Trophoblast cell (in vitro differentiated cells and primary cell): ENCODE measurements at places on chromosomes 4 and X.
A peak's percentile ranks its signal among the peaks of the same experiment; 100 is the strongest.

- no peaks in the 10 kb centered on the region for H3K4me1 ChIP-seq
- no peak overlapping the region for H3K27ac ChIP-seq
- no peaks in the 10 kb centered on the region for H3K27me3 ChIP-seq
- no peak overlapping the region for H3K4me3 ChIP-seq
- DNase-seq = no peak
Observed at GRCh38 chr4:40348000-40348399, 12.9 kb downstream of the CHRNA9 start.

DNA sequence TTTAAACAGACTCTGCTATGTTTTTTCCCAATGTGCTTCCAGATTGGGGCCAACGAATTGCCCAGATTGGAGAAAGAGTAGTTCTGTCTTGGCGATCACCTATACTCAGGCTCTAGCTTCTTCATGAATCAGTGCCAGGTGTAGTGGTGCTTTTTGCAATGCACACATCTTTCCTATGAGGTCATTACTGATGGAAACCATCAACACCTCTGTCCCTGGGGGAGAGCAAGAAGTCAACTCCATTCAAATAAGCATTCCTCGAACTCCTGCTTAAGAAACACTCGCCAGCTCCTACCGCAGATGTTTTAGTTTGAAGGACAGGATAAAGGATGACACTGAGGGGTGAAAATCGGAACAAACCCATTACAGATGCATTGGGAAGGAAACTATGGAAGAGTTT is 156.5 kb upstream of the DKK2 start:
- no peaks in the 10 kb centered on the region for H3K4me1 ChIP-seq
- no peaks in the 10 kb centered on the region for H3K36me3 ChIP-seq
- DNase-seq = no peak
- H3K4me3 ChIP-seq = no peak overlapping the region

DNA sequence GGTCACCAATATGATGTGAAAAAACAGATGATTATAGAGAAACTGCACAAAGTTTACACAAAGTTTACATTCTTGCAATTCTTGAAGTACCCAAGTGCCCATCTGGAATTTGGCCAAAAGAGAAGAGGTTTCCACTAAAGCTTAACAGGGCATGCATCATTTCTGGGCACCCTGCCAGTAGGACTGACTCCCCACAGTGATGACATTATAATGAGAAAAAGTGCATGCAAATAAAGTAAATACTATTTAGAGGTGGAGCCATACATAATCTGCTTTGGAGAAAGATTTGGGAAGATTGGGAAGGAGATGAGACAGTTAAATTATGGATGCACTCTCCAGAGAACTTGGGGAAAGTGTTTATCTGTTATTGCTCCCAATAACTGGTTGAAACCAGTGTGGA is 93.7 kb upstream of the TRPC3 start:
- no peaks in the 10 kb centered on the region for H3K27me3 ChIP-seq
- no peak overlapping the region for H3K4me3 ChIP-seq
- no peaks in the 10 kb centered on the region for H3K4me1 ChIP-seq
- no peaks in the 10 kb centered on the region for H3K36me3 ChIP-seq
- no peak overlapping the region for H3K27ac ChIP-seq

DNA sequence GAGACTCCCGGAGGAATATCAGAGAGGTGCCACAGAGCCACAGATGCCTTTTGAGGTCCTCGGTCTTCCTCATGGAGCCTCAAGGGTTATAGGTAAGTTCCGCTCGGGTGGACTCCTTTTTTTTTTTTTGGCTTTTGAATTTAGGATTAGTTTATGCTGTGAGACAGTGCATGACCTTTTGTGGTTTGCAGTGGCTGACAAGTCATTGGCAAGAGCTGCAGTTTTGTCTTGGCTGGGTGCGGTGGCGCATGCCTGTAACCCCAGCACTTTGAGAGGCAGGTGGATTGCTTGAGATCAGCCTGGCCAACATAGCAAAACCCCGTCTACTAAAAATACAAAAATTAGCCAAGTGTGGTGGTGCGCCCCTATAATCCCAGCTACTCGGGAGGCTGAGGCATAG is 4.5 kb upstream of the GRSF1 start:
- H3K4me1 ChIP-seq = no peaks in the 10 kb centered on the region
- DNase-seq = no peak
- no peaks in the 10 kb centered on the region for H3K27me3 ChIP-seq
- H3K36me3 ChIP-seq = no peaks in the 10 kb centered on the region
- no peak overlapping the region for H3K27ac ChIP-seq

DNA sequence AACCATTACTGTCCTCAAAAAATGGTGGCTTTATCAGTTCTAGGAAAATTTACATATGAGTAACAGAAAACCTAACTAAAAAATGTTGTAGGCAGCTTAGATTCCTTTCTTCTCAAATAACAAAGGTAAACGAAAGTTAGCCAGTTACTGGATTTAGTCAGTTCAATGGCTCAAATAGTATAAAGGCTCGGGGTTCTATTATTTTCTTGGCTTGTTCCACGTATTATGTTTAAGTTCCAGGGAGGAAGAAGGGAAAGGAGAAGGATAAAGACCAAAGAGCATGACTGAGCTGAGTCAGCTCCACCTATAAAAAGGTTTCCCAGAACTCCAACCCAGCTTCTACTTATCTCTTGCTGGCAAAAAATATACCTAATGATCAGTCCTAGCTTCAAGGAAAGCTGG is 41.0 kb upstream of the MAB21L2 start:
- no peaks in the 10 kb centered on the region for H3K4me1 ChIP-seq
- H3K27me3 ChIP-seq = no peaks in the 10 kb centered on the region
- DNase-seq = no peak
- no peak overlapping the region for H3K27ac ChIP-seq

GRCh38 chrX:3326681-3327080 is 19.8 kb downstream of the MXRA5 start:
- no peak overlapping the region for H3K4me3 ChIP-seq
- no peaks in the 10 kb centered on the region for H3K27me3 ChIP-seq
- no peak overlapping the region for H3K27ac ChIP-seq
- DNase-seq = no peak
- H3K36me3 ChIP-seq = peaks cover 13% of the 10 kb centered on the region

DNA sequence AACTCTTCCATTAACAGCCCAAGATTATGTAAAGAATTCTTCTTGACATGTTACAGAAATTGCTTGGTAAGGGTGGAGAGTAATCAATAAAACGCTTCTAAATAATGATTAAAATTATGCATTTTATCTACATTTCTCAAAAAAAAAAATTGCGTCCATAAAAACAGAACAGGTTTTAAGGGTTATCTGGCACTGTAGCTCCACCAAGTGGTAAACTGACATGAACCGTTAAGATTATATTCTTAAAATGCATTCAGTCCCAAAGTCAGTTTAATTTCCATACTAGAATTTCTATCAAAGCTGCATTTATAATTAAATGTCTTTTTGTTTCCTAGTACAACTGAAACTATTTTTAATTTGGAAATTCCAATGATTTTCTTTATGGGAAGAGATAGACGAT is 214.0 kb upstream of the UGT8 start:
- H3K27ac ChIP-seq = no peak overlapping the region
- H3K4me1 ChIP-seq = no peaks in the 10 kb centered on the region
- DNase-seq = peak; percentile 43

DNA sequence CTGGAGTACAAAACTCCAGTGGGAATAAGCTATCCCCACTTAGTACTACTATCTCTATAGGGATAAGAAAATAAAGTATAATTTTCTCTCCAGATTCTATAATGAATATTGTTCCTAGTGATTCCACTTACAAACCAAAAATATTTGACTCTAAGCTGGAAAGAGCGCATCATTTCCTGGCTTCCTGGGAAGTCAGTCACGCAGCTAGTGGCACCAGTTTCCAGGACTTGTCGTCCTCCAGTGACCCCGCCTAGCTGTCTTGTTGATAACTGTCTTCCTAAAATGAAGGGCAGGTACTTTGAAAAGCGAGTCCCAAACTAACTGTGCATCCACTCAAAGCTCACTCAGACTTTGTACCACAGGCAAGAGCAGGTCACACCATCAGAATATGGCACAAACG is 39.3 kb downstream of the LNX1 start:
- H3K27me3 ChIP-seq = no peaks in the 10 kb centered on the region
- H3K27ac ChIP-seq = no peak overlapping the region
- H3K36me3 ChIP-seq = no peaks in the 10 kb centered on the region
- no peaks in the 10 kb centered on the region for H3K4me1 ChIP-seq
